ENCODE measurements at places on chromosomes 3 and 15. TPM values are rescaled to one million over a fixed set of nuclear protein-coding genes. Genes with fewer than 3 reads are reported as not detected.

- no peak for DNase-seq
Observed at GRCh38 chr3:82474711-82475110, 713.3 kb upstream of the GBE1 start.

GRCh38 chr3:60146121-60146520 is 1096.3 kb upstream of the CFAP20DC start:
- no peak for DNase-seq

DNA sequence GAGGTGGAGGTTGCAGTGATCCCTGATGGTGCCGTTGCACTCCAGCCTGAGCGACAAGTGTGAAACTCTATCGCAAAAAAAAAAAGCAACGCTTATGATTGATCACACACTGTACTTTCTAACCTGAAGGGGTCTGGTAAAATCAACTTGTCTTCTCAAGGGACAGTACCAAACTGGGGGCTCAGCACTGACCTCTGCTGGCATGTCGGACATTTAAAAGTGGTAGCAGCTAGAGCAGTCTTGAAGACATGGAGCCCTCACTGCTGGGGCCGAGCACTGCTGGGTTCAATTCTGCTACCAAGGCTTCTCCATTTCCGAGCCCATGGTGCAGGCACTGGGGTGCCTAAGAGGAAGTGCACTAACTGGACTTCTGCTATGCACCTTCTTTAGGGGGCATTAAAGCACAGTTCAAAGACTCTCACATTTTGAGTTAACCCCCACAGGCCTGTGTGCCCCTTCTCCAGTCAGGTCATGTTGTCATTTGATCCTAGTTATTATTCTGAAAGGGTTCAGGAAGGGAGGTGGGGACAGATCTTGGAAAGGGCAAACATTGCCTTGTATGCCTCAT is 26.4 kb upstream of the LAMP3 start:
- DNase-seq, result no peak

- DNase-seq, result no peak
Observed at GRCh38 chr15:32687556-32687955, 30.2 kb upstream of the GREM1 start.

DNA sequence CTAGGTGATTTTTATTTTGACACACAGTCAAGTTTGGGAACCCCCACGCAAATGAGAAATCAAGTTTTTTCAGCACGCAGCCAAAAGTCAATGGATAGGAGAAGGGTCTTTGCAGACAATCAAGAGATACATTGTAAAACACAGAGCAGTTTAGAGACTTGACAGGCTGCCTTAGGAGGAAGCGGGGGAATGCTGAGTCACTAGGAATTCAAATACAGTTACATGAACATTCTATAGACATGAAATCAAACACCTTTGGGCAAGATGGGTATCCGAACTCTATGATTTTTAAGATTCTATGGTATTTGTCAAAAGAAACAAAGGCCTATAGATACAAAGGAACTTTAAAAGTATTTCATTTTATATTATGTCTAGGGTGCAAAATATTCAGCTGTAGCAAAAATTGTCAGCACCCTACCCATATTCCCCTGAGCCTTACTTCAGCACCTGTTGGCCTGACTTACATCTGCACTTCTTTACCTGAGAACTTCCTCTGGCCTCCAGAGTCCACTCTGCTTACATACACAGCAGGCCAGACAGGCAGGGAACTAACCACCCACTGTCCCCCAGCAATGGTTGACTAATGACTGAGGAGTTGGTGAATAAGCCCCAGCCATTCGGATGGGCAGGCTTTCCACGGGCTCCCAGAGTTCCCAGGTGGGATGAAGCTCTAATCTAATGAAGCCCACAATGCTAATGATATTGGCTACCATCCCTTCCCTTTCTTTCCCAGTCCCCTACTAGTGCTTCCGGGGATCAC is 289.3 kb upstream of the RORA start:
- DNase-seq, result no peak

- no peak for DNase-seq
Observed at GRCh38 chr3:42664438-42664803, 10.9 kb downstream of the ZBTB47 start.

- DNase-seq, result no peak
Observed at GRCh38 chr15:96311956-96312294, 18.6 kb upstream of the NR2F2 start.

DNA sequence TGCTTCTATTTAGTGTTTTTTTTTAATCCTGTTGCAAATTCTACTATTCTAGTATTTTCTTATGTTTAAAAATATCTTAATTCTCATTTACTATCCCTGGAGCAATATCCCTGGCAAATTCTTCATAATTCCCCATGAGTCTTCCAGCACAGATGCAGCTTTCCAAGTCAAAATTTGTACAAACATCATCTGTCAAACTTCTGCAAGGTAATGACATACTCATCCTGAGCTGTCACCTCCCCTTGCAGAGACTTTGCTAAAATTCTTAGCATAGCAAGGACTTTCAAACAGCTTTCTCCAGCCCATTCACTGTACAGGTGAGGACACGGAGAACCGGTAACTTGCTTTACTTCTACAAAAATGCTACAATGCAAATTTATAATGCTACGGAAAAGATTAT is 28.6 kb upstream of the VGLL4 start:
- DNase-seq, result no peak

DNA sequence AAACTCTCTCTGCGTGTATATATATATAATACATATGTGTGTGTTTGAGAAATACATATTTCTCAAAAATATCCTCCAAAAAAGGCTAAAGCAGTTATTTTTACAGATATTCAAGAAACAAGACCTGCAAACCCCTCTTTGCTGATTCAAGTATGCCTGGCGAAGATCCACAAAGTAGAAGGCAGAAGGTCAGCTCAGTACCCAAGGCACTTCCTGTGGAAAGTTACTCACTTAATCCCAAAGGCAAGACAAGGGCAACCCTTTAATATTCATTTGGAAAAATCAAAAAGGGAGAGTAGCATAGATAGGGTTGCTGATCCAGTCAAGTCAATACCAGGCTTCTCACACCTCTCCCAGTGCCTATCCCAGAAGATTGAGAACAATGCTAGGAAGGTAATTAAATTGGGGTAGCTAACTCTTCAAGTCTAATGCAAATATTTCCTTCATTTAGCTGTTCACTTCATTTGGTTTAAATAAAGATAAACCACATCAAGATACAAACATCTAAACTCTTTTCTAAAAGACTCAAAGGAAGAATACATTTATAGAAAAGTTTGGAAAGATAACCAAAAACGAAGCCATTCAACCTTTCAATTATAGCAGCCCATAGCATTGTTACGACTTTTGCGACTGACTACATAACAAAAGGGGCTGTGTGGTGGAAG is 7.2 kb downstream of the COX17 start:
- DNase-seq, result no peak

The SLC22A14 gene
- total RNA-seq, result not detected

The CD86 gene
- total RNA-seq, result 3.8 TPM

The CPNE9 gene
- total RNA-seq, result 0.93 TPM

GRCh38 chr3:41405466-41405865 is 206.2 kb downstream of the CTNNB1 start:
- DNase-seq, result no peak

DNA sequence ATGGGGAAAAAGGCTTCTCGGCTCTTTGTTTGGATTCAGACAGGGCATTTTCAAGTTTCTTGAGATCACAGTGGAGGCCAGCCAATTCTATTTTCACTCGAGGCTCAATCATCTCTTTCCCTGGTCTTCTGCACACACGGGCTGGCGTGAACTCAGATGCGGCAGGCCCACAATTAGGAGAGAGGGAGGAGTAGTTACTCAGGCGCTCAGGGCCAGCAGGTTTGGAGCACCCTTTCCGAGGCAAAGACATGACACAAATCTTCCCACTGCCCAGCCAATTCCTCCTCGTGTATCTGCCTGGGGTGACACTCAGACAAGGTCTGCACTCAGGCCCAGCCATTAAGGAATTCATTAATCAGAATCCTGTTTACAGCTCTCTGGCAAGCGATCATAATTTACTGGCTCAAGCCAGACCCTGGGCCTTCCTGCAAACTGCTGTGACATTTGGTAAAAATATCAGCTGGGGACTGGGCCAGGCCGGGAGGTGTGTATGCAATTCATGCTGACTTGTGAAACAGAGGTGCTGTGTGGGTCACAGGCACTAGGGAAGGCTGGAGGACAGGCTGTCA is 68.1 kb upstream of the TLE3 start:
- no peak for DNase-seq

DNA sequence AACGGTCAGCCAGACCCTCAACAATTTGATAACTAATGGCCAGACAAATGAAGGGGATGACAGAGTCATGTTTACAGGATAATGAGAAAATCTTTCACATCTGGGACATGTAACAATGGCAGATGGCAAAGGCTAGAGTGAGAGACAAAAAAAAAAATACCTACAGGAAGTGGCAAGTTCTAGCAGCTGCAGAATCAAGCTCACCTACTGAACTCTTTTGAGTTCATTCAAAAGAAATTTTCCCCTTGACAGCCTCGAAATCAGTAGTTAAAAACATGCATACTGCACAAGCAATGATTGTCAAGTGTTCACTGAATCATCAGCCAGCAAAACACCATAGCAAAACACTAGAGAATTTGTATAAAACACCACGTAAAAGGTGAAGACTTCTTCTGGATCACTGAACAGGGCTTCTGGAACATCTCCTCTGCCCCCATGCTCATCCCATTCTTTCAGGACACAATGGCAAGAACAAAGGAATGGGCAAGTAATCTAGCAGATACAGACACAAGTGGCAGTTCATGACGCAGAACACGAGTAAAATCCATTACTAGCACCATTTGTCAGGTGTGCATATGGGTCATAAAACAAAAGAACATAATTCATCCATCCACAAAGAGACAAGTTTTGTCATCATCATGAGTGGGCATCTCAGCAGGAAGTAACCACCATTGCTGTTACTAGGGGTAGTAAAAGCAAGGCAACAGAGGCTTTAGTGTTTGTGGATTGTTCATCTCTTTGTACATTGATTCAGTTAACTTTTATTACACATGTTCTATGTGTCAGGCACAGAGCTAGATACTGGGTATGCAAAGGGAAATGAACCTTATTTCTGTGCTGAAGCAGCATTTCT is 13.8 kb upstream of the KCNMB2 start:
- DNase-seq, result no peak

GRCh38 chr3:179247289-179248015 is 3.5 kb downstream of the KCNMB3 start:
- DNase-seq, result no peak

The TGM4 gene
- not detected for total RNA-seq

The STX19 gene
- total RNA-seq, result not detected

- DNase-seq, result peak; percentile 17
Observed at GRCh38 chr15:72116731-72117485, 1.0 kb downstream of the MYO9A start.

- DNase-seq, result peak; percentile 11
Observed at GRCh38 chr3:122356402-122356801, 26.6 kb downstream of the MIX23 start.

GRCh38 chr15:92683511-92683834 is 27.9 kb upstream of the FAM174B start:
- no peak for DNase-seq

GRCh38 chr3:100561459-100562158 is 47.8 kb upstream of the ADGRG7 start:
- no peak for DNase-seq

- no peak for DNase-seq
Observed at GRCh38 chr3:49683162-49683561, 6.1 kb downstream of the MST1 start.

- no peak for DNase-seq
Observed at GRCh38 chr15:101381671-101382212, 86.7 kb upstream of the SNRPA1 start.

The PATL2 gene
- total RNA-seq, result 11.1 TPM

The RTP4 gene
- 4.0 TPM for total RNA-seq

DNA sequence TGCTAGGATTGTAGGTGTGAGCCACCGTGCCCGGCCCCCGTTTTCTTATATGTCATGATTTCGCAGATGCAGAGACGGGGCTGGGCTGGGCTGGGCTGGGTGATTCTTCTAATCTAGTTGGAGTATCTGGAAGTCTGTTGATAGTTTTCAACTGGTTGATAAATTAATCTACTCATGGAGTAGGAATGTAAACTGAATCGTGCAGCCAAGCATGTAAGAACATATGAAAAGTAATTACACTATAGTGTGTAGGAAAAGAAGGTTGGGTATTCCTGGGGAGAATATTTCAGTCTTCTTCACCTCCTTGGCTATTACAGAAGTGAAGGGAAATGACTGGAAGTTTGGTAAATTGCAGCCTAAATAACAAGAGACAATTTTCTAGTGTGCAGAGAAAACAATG is 82.6 kb upstream of the MAGI1 start:
- DNase-seq, result no peak

- DNase-seq, result no peak
Observed at GRCh38 chr3:48693826-48694225, 8.1 kb upstream of the NCKIPSD start.

Measured in activated T-helper 1 cell treated with anti-CD3 and anti-CD28 coated beads, Interleukin-12 subunit alpha, Interleukin-12 subunit beta, Interleukin-2, Interleukin-4 antibody, amounts not matched to agents 30 ng/mL and 10 ng/mL and 1 ng/mL, durations not matched to agents 14 hours and 24 hours and 36 hours (primary cell).